Left ventricle myocardium superior (tissue), 1 donor: ENCODE measurements at places on chromosomes 1 and 21.

DNA sequence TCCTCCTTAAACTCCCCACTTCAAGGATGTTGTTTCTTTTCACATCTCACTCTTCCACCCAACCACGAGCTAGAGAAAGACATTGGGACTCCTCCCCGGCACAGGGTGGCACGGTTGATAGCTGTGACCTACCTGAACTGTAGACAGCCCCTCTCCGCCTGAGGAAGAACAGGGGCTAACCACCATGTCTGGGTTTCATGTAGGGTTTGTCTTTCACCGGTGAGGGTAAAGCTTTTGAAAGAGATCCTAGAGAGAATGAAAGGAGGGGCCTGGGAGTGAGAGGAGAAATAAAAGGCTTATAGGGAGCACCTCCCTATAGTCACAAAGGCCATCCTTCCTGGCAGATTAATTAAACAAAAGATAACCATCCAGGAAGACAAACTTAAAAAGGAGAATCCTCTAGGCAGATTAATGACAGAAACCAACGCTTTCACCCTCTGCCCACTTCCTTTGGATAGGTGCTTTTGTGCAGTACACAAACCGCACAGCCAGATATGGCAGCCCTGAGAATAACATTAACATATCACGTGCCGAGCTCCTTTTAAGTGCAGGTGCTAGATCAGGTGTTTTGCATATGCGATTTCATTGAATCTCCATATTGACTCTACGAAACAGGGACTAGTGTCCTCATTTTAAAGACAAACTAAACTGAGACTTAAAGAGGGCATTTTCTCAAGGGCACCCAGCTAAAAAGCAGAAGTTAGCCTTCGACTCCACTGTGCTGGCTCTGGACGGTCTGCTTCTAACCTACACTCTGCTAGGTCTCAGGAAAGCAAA lies 178.1 kb upstream of the RUNX1 start:
- DNase-seq, result no peak

DNA sequence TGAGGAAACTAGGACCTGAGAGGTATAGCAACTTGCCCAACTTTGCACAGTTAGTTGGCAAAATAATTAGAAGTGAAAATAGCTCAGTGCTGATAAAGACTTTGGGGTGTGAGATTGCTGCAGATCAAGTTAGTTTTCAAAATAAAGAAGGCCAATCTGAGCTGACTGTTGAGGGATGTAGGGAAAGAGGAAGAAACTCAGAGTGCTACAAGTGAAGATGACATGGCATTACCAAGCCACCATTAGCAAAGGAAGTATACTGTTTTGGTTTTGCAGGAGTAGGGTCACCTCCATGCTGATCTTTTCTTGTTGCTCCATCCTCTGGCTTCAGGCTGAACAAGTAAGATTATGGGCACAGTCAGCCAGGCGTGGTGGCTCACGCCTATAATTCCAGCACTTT lies 78.7 kb upstream of the ADAM30 start:
- DNase-seq, result no peak

GRCh38 chr1:55057956-55058298 lies 18.6 kb downstream of the PCSK9 start:
- no peak for DNase-seq

- no peak for DNase-seq
These were observed 31.2 kb upstream of the COQ8A start for GRCh38 chr1:226908913-226909312.

DNA sequence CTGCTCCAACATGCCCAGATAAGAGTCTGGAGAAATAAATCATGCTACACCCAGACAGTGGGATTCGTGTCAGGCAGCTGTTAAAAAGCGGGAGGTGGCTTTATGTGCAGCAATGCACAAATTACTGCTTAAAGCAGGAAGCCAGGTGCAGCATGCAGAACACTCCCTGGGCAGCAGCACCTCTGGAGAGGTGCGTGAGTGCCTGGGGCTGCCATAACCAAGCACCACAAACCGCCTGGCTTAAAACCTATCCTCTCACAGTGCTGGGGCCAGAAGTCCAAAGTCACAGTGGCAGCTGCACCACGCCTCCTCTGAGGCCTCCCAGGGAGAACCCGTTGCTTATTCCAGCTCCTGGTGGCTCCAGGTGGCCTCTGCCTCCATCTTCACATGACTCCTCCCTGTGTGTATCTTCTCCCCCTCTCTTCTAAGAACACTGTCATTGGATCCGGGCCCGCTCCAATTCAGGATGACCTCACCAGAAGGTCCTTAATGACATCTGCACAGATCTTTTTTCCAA lies 115.6 kb downstream of the SIK1 start:
- DNase-seq, result no peak

GRCh38 chr21:40553781-40554180 lies 293.2 kb downstream of the DSCAM start:
- DNase-seq, result no peak
